ENCODE measurements at places on chromosomes 13 and 19.

GRCh38 chr19:49016067-49016839 lies 638 bp downstream of the LHB start:
- DNase-seq, result no peak

GRCh38 chr13:83298617-83299016 lies 583.7 kb downstream of the SLITRK1 start:
- no peak for DNase-seq

- no peak for DNase-seq
Observed at GRCh38 chr13:60369242-60369641, 27.8 kb upstream of the TDRD3 start.

DNA sequence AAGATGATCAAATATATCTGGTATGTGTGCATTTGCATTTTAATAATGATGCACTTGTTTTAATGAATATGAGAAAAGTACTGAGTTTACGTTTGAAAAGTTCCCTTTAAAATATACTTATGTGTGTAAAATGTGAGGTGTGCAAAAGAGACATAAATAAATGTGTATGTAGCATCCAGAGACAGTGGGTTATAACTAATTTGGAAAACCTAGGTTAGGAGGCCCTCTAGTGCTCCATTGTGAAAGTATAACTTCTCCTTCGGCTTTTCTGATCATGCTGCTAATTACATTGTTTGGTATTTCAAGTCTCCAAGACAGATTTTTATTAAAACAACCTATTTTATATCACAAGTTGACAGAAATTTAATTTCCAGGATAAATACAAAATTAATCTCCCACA lies 30.1 kb downstream of the SCEL start:
- DNase-seq, result no peak

All from CD8-positive, alpha-beta memory T cell (primary cell).